ENCODE measurements at places on chromosomes 16 and 17.

- no peak for DNase-seq
Observed at GRCh38 chr16:88508868-88509748, 56.0 kb downstream of the ZFPM1 start.

- no peak for DNase-seq
Observed at GRCh38 chr16:75083813-75084212, 32.8 kb downstream of the LDHD start.

GRCh38 chr16:72349719-72350118 lies 177.8 kb upstream of the PMFBP1 start:
- DNase-seq = no peak

- DNase-seq = no peak
Observed at GRCh38 chr16:17068524-17068923, 402.2 kb downstream of the XYLT1 start.

DNA sequence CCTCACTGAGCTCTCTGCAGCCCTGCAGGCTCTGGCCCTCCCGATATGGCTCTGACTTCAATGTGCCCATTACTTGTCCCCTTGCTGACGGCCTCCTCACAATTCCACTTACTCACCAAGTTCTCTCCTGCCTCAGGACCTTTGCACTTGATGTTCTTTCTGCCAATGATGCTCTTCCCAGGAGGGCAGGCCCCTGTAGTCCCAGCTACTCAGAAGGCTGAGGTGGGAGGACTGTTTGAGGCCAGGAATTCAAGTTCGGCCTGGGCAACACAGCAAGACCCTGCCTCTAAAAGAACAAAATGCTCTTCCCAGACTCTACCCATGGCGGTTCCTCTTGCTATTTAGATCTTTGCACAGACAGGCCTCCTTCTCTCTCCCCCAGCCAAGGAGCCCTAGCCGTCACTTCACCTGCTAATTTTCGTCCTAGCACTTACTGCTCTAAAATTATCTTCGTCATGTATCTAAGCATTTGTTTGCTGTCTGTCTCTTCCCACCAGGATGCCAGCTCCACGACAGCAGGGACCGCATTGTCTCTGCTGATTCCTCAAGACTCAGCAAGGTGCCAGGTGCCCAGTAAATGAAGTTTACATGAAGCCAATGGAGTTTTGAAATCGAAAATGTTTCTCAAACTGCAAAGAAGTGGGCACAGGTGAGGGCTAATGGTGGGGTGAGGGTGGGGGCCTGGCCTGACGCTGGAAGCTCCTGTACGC lies 626 bp upstream of the RAI1 start:
- no peak for DNase-seq

GRCh38 chr17:37187262-37187661 lies 188.5 kb upstream of the C17orf78 start:
- DNase-seq = no peak

DNA sequence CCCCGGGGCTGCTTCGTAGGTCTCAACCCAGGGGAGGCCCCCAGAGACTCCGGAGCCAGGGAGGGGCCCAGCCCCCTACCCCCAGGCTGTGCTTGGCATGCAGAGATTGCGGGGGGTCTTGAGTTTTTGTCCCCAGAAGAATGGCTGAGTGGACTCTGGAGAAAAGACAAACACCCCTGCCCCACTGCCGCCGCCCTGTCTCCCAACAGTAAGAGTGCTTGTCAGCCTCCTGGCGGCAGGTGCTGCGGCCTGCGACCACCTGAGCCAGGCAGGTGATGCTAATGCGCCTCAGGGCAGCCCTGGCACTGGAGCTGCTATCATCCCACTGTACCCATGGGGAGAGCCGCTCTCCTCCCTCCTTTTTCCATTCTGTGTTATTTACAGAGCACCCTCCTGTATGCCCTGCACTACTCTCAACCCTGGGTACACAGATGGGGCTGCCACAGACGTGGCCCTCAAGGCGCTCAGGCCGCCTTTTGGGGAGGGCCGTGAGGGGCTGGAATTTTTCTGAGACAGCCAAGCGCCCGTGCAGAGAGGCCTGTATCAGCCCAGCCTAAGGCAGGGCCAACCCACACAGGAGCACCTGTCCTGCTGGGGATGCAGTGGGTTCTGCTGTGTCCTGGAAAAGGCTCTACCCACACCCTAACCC lies 2.6 kb upstream of the IL17C start:
- no peak for DNase-seq

GRCh38 chr16:24721830-24722238 lies 7.6 kb upstream of the TNRC6A start:
- DNase-seq = peak; percentile 75

DNA sequence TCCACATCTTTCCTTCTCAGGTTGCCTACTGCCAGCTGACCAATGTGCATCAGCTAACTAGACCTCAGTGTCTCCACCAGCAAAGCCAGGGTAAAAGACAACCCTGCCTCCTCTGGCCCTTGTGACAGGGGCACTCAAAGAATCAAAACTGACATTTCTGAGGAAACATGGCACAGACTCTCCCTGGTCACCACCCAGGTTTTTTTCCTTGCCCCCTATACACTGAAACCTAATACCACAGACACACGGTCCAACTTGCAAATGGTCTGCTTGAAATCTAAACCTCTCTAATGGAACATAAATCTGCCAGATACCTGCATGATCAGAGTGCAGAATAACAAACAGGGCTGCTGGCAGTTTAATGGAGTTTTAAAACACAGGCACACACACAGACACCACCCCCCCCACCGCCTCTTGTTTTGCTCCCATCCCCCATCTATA lies 19.5 kb upstream of the CORO6 start:
- no peak for DNase-seq

- DNase-seq = no peak
Observed at GRCh38 chr16:11619327-11619851, 32.7 kb upstream of the LITAF start.

GRCh38 chr16:88302666-88303065 lies 80.1 kb upstream of the ZNF469 start:
- no peak for DNase-seq

- no peak for DNase-seq
Observed at GRCh38 chr16:73170612-73171038, 122.7 kb upstream of the ZFHX3 start.

GRCh38 chr16:35794896-35795295 lies 2335.5 kb downstream of the TP53TG3F start:
- DNase-seq = no peak

- DNase-seq = no peak
Observed at GRCh38 chr16:67027046-67027445, 1.9 kb upstream of the CBFB start.

DNA sequence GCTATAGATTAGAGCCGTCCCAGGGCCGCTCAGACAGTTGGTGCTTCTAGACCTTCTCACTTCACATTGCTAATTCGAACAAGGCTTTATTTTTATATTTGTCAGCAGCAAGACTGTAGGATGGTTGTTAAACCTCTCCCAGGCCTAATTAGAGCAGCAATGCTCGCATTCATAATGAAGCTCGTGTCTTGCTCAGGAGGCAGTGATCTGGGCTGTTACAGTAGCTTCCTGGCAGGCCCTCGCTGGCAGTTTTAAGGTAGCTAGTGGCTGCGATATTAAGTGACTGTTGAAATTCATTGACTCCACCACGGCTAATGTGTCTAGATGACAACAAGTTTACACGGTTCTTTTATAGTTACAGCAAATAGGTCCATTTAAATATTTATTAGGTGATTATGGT lies 23.2 kb upstream of the ANKFN1 start:
- DNase-seq = no peak

DNA sequence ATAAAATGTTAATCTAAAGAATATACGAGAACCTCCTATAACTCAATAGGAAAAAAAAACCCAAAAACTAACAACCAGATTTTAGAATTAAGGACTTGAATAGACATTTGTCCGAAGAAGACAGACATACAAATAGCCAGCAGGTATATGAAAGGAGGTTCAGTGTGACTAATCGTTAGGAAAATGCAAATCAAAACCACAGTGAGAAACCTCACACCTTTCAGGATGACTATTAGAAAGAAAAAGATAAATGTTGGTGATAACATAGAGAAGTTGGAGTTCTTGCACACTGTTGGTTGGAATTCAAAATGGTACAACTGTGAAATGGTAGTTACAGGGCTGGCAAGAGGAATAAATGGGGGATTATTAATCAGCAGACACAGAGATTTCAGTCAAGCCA lies 339.0 kb downstream of the TMEM114 start:
- no peak for DNase-seq

GRCh38 chr16:52068447-52069074 lies 478.4 kb downstream of the TOX3 start:
- no peak for DNase-seq

DNA sequence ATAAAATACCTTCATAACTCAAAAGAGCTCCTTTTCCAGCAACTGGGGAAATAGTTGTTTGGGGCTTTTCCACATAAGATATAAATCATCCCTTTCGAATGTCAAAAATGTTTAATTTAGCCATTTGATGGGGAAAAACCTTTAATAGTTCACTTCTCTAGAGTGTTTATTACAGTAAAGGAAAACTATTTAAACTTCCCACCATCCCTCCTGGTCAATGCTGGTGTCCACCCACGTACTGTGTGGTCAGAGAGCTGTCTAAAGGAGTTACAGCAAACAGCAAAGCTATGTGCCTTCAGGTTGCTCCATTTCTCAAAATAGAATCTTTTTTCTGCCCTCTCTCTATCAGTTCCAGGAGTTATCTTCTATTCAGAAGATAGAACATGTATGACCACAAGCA lies 33.5 kb downstream of the KANSL1 start:
- DNase-seq = no peak

DNA sequence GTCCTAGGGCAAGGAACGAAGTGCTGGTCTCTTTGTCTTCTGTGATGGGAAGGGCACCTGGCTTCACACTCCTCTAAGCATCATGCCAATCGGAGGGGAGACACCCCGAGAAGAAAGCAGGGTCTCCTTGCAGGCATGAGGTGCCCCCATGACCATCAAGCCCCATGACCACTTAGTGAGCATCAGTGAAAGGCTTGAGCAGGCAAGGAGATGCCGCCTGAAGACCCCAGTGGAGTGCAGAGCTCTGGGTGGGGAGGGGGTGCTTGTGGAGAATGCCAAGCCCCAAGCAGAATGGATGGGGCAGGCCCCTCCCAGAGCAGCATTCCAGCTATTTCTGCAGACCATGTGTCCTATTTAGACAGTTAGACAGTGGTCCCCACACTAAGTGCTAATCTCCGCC lies 232.7 kb upstream of the TNRC6C start:
- peak; percentile 1 for DNase-seq

DNA sequence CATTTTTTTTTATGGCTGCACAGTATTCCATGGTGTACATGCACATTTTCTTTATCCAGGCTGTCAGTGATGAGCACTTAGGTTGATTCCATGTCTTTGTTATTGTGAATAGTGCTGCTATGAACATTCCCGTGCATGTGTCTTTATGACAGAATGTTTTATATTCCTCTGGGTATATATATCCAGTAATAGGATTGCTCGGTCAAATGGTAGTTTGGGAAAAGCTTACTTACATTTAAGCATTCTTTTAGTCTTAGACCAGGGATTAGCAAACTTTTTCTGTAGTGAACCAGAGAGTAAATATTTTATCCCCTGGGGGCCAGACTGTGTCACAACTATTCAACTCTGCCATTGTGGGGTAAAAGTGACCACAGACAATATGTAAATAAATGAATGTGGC lies 40.2 kb downstream of the MED13 start:
- DNase-seq = no peak

DNA sequence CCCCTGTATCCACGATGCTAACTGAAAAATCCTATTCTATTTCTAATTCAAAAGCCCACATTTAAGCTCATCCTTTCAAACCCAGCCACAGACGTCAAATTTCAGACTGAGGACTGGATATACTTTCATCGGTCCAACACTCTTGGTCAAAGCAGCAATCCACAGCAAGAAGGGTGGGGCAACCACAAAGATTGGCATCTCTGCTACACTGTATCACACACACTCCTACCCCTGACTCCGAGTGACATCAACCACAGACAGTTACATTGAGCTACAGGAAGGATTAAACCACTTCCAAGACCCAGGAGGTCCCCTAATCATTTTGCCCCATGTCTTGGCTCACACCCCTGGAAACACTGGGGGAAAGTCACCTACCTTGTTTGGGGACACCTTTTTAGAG lies 61.3 kb downstream of the GRIN2A start:
- no peak for DNase-seq

DNA sequence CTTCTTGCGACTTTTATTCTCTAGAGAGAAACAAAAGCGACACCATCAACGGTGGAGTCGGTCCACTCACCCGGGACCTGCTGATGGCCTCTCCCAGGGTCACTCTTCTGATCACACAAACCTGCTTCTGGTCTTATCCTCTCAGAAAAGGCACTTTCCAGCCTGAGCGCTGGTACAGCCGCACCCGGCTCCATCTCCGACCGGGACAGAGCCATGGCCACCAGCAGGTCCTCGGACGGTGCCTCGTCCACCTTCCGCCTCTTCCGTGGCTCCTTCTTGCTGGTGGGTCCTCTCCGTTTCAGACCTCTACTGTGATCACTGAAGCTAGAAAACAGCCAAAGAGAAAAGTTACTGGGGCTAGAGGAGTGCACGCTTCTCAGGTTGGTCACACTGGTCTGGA lies 13.7 kb downstream of the SLX4 start:
- no peak for DNase-seq
